ENCODE measurements at places on chromosomes 3 and 15.

DNA sequence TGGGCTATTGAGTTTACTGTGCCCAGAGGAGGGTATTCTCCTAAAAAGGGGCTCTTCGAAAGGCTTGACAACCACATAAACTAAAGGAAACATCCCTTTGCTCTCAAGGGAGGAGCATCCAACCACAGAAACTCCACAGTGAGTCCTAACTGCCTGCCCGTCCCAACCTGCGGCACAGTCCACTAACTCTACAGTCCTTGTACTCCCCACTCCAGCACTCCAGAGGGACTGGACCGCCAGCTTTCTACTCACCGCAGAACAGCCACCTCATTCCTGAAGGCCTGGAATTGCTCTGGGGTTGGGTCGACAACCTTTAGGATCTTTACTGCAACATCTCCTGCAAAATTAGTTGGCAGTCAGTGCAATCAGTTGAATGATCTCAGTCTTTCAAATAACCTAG lies 34.6 kb downstream of the MKRN2 start:
- no peak for DNase-seq

- DNase-seq = no peak
These were observed 229.8 kb downstream of the TBL1XR1 start for GRCh38 chr3:176967522-176967921.

- DNase-seq = no peak
These were observed 274.4 kb upstream of the RORA start for GRCh38 chr15:61503383-61503969.

DNA sequence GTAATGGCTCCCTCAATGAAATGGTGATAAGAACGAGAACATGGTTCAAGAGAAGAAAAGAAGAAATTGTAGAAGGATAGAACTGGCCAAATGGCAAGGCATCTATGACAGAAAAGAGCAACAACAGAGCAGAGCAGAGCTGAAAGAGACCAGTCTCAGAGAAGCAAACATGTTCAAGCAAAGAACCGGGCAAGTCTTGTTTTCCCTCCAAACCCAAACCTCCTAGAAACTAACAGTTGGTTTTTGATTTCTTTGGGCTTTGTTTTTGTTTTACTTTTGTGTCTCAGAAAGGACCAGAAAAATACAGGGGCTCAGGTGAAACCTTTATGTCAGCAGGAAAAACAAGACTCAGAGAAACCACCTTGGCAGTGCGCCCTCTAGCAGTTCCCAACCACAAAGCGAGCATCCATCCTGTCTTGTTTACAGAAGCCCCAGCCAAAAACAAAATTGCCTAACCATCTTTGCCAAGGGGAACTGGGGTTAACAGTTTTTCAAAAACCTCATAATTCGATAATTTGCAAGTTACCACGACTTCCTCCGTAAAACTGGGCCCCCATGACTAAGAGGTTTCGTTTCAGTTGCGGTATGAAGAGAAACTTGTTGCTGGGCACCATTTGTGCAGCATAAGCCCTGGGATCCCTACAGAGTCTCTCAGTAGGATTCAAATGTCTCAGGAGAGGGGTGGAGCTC lies 159.2 kb upstream of the SLC24A5 start:
- no peak for DNase-seq

- peak; percentile 71 for DNase-seq
These were observed 26.8 kb upstream of the RPL29 start for GRCh38 chr3:52022323-52023100.

GRCh38 chr15:73926219-73927002 lies at the start of gene LOXL1:
Gene LOXL1, plus strand, starts transcription at chr15:73926462. Its CDS starts 322 bp downstream, at chr15:73926784.
- peak; percentile 95 for DNase-seq

DNA sequence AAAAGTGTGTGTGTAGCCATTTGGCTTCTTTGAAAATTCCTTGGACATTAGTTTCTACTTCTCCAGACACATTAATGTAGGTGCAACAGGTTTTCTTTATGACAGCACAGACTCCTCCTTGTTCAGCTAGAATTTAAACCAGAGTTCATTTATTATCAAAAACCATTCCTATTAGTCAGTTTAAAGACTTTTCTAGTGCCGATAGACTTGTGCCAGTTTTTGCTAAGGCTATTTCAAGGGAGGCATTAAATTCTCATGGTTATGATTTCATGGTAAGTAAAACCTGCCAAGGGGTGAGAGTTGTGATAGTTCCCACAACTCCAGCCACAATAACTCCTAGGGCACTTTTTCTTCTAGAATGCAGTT lies 20.6 kb upstream of the SENP7 start:
- DNase-seq = no peak

DNA sequence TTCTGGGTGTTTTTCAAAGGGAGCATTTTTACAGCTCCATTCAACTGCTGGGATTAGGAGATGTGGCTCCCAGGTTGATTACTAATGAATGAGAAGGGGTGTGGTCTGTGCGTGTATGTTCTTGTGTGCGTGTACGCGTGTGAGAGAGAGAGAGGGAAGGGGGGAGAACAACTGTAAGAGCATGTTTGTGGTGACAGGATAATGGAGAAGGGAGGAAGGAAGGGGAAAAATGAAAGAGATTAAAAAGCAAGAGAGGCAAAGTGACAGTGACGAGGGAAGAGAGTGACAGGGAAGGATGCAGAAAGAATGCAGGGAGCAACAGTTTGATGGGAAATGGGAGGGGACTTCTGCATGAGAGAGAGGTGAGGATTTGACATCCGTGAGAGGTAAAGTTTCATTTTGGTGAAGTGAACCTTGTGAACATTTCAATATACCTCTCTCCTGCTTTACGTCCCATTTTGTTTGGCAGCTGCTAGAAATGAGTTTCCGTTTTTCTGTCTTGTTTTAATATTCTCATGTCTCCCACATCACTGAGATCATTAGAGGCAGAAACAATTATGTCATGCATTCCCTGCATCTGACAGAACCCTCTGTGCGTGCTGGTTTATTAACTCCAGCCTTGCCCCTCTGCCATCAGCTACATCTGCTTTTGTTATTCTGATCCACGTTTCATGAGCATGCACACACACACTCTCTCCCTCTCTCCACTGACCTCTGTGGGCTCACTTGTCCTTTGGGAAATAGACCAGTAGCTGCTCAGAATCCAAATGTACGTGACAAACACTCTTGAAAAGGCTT lies 161.6 kb downstream of the GAP43 start:
- DNase-seq = peak; percentile 78
